ENCODE measurements at places on chromosomes 7 and 10. TPM values are rescaled to one million over a fixed set of nuclear protein-coding genes. Genes with fewer than 3 reads are reported as not detected.

SPDYE16 gene
- 0.07 TPM for total RNA-seq

SCART1 gene
- total RNA-seq, result 1.0 TPM

TBX20 gene
- not detected for total RNA-seq

SPDYE3 gene
- total RNA-seq, result not detected

GET4 gene
- 24.9 TPM for total RNA-seq

FGFBP3 gene
- 0.47 TPM for total RNA-seq

CFAP43 gene
- total RNA-seq, result not detected
